GM23248 (cell line): ENCODE measurements at places on chromosomes 11 and 22. TPM values are rescaled to one million over a fixed set of nuclear protein-coding genes. Genes with fewer than 3 reads are reported as not detected.

GRCh38 chr22:44440224-44441160 is 57.5 kb downstream of the RTL6 start:
- DNase-seq: no peak

The TMEM86A gene
- under 0.01 and 0.32 TPM in 2 replicates for total RNA-seq

The RIC3 gene
- total RNA-seq: not detected in 2 replicates

DNA sequence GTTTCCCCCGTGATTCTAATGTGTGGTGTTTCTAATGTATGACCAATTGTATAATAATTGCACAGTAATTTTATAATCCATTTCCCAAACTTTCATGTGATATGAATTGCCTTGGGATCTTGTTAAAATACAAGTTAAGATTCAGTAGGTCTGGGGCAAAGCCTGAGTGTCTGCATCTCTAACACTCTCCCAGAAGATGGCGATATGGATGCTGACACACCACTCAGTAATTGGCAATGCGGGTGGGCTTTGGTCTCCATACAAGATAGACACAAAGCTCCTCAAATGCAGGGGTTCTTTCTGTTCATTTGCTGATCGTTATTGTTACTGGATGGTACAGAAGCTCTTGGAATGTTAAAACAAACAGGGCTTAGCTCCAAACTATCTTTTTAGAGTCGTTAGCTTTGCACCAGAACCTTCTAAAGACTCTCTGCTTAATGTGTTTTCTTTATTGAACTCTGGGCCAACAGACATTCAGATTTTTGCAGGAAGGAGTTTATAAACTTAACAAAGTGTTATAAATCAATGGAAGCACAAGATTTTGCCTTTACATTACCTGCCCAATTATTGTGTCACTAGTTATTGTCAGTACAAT is 45.4 kb upstream of the ANO3 start:
- peak; percentile 37 for DNase-seq

- peak; percentile 77 for DNase-seq
Measured at GRCh38 chr11:47189100-47189834, 3.0 kb upstream of the PACSIN3 start.

DNA sequence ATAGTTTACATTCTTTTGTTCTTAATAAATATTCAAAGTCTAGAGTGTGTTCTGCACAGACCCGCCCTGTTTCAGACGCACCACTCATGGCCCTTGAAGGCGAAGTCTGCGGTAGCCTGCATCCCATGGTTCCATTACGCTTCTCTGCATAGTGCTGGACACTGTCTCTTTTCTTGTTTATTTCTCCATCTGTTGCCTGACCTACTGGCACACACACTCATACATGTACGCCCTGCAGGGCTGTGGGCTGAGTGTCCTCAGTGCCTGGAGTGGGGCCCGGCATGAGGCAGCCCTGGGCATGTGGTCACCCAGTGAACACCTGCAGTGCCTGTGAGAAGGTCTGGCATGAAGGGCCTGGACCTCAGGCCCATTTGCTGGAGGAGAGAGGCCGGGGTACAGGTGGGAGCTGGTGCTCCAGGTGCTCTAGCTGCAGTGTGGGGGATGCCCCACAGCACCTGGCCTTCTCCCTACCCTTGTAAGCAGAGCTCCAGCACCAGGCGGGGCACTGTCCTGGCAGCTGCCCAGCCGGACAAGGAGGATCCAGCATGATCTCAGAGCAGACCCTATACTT is 404.1 kb downstream of the TBC1D22A start:
- DNase-seq: no peak

GRCh38 chr22:36197514-36198146 is 4.0 kb downstream of the APOL4 start:
- DNase-seq: no peak

DNA sequence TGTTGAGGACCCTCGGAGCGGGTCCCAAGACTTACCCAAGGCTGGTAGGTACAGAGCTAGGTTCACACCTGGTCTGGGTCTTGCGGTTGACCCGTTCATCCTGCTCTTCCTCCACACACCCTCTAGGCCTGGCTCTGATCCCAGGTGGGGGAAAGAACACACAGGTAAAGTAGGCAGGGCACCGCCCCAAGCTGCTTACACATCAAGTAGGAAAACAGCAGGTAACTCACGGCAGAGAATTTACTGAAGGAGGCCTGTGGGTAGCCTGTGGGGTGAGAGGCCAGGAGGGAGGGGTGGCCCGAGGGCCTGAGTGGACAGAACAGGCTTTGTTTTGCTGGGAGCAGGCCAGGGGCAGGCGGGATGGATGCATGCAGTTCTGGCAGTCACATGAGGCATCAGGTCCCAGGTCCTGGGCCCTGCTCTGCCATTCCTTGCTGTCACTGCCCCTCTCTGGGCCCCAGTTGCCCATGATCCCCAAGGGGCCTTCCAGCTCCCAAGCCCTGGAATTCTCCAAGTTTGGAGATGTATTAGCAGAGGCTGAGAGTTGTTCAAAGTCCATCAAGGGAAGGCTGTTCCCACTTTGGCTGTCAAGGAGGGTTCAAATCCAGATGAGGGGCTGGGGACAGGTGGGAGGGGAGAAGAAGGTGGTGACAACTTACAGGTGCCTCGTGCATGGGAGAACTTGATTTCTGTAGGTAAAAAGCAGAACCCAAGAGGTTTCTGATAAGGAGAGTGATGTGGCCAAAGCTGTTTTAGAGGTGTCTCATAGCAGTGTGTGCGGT is 5.7 kb downstream of the TSKU start:
- no peak for DNase-seq

GRCh38 chr11:31807799-31808667 is 3.1 kb downstream of the PAX6 start:
- DNase-seq: no peak

The NLRP14 gene
- total RNA-seq: not detected in 2 replicates

The MAPK8IP2 gene
- total RNA-seq: 0.38 TPM in 1 of 2 replicates, not detected in the other

DNA sequence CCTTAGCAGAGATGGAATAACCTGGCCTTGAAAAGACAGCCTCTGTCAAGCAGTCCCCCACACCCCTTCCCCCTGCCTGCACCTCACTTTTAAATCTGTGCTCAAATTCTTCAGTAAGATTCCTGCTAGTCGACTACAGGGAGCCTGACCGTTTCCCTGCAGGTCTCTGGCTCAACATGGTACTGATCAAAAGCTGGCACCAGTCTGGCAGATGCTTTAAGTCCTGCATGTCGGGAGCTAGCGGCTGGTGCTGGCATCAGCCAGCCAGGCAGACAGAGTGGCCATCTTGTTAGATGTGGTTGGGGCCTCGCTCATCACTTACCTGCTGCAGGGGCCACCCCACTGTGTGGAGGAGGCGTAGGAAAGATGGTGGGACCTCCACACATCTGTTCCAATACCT is 204.4 kb upstream of the SORL1-AS1 start:
- peak; percentile 23 for DNase-seq

- peak; percentile 78 for DNase-seq
Measured at GRCh38 chr11:26946257-26946716, 47.6 kb upstream of the FIBIN start.

The FSHB gene
- total RNA-seq: not detected in 2 replicates

The LMO2 gene
- 0.25 TPM in 1 of 2 replicates, not detected in the other for total RNA-seq

DNA sequence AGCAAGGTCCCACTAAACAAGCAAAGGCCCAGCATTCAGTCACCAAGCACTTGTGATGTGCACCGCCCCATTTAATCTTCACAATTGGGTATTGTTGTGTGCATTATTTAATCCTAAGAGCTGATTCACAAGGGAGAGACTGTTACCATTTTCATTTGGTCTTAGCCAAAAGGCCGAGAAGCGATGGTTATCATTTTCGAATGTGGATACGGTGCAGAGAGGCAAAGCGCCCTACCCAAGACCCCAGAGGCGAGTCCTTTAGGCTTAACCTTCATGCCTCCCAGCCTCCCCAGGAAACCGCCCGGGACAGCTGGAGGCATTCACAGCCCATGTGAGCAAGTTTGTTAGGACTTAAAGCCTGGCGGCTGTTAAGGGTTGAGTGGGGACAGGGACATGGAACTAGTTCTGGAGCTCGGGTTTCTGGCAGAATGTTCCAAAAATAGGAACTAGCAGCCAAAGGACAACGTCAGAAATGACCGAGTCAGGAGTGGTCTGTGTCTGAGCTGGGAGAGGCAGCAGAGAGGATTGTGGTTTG is 13.0 kb upstream of the UPK3A start:
- DNase-seq: peak; percentile 37

- DNase-seq: peak; percentile 65
Measured at GRCh38 chr11:73320763-73321603, 12.9 kb downstream of the ARHGEF17 start.

DNA sequence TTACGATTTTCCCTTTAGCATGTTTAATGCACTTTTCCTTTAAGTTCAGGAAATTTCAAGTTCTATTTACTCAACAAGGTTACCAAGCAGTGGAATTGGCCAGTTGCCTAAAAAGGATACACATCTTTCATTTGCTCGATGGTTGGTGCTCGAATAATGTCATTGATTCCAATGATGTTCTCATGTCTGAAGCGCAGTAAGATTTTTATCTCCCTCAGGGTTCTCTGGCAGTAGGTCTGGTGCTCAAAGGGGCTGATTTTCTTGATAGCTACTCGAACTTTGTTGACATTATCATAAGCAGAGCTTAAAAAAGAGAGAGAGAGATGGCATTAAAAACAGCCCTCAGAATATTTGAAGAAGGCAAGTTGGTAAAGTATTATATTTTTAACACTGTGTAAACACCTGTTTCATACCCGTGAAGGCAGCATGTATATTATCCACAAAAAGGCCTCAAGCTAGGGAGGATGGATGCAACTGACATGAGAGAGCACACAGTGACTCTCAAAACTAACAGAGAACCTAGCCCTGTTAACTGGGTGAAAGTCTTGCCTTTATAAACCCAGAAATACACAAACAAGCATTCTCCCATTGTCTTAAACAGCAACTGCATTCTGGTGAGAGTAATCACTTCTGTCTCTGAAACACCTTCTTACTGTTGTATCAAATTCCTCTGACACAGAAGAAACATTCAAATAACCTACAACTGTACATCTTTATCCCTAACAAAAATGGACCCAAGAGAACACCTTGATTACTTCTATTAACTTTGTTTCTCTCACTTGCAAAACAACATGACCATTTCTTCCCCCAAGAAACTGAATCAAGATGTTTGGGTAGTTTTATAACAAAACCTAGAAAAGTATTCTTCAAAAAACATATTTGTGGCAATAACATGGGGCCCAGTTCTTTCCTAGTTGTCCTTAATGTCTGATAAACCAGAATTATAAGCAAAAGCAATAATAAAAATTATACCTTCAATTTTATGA is 59.6 kb downstream of the MAPK1 start:
- DNase-seq: peak; percentile 23

The JOSD1 gene
- 47.0 and 51.2 TPM in 2 replicates for total RNA-seq

The FIBIN gene
- 45.3 and 48.1 TPM in 2 replicates for total RNA-seq

The HYOU1 gene
- total RNA-seq: 85.4 and 97.0 TPM in 2 replicates

- DNase-seq: peak; percentile 53
Measured at GRCh38 chr11:57379732-57380131, 1.2 kb downstream of the PRG3 start.

DNA sequence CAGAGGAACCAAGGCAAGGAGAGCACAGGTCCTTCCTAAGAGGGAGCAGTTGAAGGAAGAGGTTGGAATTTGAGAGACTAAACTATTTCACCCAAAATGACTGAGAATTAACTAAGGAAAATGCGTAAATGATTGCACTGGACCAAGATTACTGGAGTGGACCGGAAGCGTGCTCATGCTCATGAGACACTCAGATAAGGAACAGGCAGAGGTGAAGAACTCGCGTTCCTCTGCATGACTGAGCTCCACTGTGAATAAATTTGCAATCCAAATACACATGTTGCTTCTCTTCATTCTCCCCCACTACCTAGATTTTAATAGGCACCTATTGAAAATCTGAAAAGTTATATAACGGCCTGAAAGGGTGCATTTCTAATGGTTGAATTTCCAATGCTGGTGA is 207.0 kb downstream of the KIRREL3 start:
- DNase-seq: no peak
